ENCODE measurements at places on chromosomes 13 and 19.

DNA sequence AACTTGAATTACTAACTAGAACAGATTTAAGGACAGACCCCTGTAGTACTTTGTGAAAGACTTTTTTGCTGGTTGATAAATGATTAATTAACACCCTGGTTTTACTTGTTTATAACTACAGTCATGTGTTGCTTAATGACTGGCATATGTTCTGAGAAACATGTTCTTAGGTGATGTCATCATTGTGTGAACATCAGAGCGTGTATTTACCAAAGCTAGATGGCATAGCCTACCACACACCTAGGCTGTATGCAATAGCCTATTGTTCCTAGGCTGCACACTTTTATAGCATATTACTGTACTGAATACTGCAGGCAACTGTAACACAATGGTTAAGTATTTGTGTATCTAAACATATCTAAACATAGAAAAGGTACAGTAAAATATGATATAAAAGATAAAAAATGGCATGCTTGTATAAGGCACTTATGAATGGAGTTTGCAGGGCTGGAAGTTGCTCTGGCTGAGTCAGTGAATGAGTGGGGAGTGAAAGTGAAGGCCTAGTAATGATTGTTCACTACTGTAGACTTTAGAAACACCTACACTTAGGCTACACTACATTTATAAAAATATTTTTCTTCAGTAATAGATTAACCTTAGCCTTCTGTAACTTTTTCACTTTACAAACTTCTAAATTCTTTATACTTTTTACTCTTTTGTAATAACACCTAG, 260.3 kb downstream of the KCNRG start:
- DNase-seq, result no peak

- DNase-seq, result no peak
Measured at GRCh38 chr19:35379992-35380391, 9.1 kb downstream of the GPR42 start.

DNA sequence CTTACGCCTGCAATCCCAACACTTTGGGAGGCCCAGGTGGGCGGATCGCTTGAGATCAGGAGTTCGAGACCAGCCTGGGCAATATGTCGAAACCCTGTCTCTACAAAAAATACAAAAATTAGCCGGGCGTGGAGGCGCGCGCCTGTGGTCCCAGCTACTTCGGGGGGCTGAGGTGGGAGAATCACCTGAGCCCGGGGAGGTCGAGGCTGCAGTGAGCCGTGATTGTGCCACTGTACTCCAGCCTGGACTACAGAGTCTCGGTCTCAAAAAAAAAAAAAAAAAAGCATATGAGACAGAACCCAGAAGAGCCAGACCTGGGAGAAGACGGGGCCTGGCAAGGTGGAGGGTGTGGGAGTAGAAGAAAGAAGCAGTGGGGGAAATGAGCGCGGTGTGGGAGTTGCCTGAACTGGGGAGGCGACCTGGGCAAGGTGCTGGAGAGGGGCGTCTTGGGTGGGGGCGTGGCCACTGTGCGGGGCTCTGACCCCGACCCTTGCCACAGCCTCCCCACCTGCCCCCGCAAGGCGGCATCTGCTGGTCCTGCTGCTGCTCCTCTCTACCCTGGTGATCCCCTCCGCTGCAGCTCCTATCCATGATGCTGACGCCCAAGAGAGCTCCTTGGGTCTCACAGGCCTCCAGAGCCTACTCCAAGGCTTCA, 533 bp downstream of the DKKL1 start:
- no peak for DNase-seq

- DNase-seq, result no peak
Measured at GRCh38 chr19:36183245-36183628, 31.0 kb upstream of the COX7A1 start.

- no peak for DNase-seq
Measured at GRCh38 chr13:55517312-55517711, 1623.4 kb upstream of the PRR20A start.

DNA sequence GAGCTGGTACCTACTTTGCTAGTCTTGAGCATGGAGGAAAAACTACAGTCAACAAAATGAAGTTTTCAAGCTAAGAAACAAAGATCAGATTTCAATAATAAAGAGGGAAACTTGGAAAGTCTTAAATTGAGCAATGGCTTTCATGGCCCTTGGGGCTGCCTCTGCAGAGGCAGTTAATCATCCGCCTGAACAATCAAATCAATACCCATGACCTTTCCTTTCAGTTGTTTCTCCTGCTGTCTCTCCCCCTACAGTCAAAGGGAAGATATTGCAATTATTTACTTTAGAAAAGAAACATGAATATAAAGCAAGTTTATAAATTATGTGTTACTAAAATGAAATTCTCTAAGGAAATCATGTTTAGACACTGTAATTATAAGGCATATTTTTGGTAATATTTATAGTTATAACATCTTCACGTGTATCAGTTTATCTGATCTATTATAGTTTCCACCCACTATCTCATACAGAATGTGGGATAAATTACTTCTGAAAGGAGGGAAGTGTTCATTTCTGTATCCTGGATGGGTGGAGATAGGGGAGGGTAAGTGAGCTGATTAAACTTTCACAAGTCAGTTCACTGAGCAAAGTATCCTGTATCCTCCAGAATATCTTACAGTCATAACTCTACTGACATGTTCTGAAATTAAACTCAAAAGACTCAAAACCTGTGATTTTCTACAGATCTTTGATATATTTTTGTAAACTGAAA, 72.4 kb upstream of the TSC22D1 start:
- no peak for DNase-seq

- DNase-seq, result no peak
Measured at GRCh38 chr19:31255831-31256592, 93.2 kb downstream of the TSHZ3 start.

DNA sequence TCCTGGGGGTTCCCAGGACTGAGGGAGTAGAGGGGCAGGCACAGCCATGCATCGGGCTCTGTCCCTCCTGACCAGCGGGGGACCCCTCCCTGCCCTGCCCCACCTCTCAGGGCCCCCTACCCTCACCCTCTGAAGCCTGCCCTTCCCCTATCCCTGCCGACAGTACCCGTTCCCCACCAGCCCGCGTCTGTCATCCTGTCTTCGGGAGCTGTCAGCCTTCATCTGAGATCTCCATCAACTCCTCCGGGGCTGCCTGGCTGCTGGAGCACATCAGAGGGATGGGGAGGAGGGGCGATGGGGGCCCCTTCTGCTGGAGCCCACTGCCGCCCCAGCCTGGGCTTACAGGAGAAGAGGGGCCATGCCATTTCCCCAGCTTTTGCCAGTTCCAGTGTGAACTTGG, 6.2 kb upstream of the SHD start:
- DNase-seq, result no peak

GRCh38 chr13:24176351-24177101, 16.0 kb downstream of the SPATA13 start:
- no peak for DNase-seq

GRCh38 chr19:40827386-40828247, 22.6 kb downstream of the CYP2A6 start:
- DNase-seq, result no peak

GRCh38 chr13:64066711-64067110, 2651.1 kb upstream of the PCDH20 start:
- DNase-seq, result no peak

DNA sequence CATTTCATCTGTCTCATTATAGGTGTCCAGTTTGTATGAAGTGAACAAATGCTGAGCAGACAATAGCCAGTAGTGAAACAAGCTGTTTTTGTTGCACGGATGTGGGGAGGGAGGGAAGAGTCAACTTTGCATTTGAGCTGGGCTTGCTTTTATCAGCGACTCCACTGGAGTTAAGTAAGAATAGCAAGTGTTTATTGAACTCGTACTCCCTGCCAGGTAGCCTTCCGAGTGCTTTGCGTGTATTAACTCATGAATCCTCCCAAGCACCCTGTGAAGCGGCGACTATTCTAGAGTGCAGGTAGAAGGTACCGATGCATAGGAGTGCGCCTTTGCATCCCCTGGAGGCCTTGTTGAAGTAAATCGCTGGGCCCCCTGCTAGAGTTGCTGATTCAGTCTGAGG, 4.7 kb upstream of the ZNF444 start:
- DNase-seq, result no peak

GRCh38 chr13:87259479-87260083, 411.6 kb upstream of the SLITRK5 start:
- no peak for DNase-seq

DNA sequence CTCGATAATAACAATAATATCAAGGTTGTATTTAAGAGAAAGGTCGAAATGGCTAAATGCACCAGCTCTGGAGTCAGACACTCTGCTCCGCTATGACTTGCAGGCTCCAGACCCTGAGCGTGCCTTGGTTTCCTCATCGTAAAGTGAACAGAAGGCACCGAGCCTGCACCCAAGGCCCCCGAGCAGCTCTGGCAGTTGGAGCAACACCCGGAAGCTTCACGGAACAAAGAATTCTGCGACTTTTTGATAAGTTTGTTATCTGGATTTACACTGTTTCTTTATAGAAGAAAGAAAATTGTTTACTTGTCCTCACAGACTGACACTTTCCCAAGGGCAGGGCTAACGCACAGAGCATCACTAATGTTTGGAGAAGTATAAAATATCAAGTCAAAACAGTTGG, 4.4 kb downstream of the GRTP1 start:
- DNase-seq, result no peak

- DNase-seq, result no peak
Measured at GRCh38 chr13:104015646-104016396, 949.6 kb upstream of the SLC10A2 start.

- DNase-seq, result no peak
Measured at GRCh38 chr19:46191972-46192371, 37.6 kb upstream of the IGFL1 start.

- DNase-seq, result no peak
Measured at GRCh38 chr19:57338877-57339276, 12.2 kb upstream of the ZNF304 start.

DNA sequence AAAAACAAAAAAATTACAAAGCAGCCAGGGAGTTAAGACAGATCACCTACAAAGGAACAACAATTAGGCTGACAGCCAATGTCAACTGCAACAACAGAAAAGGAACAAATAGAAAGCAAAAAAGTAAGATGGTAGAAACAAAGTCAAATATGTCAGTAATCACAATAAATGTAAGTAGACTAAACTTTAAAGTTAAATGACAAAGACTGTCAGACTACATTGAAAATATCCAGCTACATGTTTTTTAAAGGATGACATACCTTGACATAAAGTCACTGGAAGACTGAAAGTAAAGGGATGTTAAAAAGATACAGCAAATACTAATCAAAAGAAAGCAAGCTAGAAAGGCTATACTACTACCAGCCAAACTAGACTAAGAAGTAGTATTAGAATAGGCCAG, 14.9 kb downstream of the TMEM161A start:
- DNase-seq, result no peak

DNA sequence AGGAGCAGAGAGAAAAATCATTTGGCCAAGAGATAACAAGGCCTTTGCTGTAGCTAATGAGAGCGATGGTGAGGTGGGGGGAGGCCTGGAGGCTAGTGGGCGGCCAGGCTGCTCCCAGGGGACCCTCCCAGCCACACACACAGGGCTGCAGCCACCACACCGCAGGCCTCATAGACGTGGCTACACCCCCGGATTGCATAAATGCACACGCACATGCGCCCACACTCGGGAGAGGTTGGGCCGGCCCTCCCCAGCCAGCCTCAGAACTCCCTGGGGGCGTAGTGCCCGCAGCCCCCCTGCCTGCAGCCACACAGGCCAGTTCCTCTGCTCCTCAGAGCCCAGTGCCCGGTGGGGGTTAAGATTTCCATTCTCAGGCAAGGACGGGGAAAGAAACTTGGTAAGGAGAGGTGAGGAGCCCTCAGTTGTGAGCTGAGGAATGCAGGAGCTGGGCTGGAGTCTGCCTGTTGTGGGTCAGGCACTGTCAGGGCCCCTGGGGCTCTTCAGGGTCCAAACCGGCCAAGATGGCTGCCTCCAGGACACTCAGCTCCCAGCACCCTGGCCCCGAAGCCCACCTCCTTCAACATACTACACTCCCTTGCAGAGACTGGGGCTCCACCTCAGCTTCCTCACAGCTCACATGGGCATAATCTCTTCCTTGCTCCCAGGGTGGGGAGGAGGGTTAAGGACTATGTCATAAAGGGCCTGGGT, 8.0 kb downstream of the PTH2 start:
- no peak for DNase-seq

DNA sequence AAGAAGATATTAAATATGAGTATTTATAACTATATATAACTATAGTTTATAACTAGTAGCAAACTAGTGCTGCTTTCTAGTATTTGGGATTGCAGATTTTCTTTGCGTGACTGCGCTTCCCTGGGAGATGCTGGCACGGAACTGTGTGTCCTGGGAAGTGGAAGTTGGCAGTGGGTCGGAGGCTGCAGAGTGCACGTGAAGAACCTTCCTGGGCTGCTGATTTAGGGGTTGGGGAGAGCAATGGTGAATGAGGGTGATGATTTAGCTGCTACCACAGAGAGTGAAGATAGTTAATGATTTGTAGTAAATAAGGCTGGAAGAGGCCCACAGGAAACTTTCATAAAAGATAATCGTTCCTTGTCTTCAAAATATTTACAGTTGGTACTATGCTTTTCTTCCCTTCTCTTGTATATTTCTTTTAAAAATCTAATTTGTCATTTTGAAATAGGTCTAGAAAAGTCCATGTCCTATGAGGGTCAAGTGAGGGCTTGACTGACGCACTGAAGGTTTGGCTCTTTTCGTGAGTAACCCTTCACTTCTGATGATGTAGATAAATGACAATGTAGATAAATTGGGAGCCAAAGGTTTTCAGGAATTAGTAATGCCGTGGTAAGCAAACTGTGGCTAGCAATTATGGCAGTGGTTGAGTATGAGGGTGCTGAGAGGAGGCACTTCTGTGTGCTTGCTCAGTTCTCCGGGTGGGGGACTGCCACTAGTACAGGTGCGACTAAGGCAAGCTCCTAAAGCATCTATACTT, 3.0 kb upstream of the NAA16 start:
- no peak for DNase-seq

GRCh38 chr13:99367663-99368448, 60.7 kb upstream of the GPR183 start:
- no peak for DNase-seq

DNA sequence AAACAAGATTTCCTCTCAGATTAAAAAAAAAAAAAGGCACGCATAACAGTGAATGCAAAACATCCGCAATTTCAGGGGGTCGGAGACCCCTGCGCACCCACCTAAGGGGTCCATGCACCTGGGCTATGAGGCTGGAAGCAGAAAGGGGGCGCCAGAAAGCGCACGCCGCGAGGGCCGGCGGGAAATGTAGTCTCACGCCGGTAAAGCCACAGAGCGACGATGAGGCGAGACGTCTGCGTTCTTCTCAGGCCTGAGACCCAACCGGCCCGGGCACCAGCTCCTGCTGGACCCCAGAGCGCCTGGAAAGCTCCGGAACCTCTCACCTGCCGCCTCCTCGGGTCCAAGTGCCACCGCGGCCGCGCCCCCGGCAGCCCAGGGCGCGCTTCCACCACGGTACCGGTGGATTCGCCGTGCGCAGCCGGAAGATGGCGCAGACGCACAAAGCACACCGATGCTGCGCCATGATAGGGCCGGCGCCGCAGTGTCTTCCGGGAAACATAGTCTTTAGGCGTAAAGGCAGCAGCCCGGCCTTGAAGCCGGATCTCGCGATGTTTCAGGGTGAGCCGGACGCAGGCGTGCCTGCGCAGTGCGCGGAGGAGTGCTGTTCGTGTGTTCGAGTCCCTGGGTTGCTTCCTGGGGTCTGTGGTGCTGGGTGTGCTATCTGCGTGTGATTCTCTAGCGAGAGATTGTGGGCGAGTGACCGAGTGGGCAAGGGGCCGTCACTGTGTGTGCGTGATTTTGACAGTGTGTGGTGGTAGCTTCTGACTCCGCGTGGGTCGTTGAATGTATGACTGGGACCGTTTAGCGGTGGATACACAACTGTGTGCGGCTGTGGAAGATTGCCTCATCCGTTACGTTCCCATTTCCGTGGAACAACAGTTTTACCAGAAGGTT, at the start of gene ZNF582:
Gene ZNF582, minus strand, starts transcription at position 416 of the 894 bp plus-strand sequence. CDS start 1,782 bp downstream, outside the sequence.
- peak; percentile 89 for DNase-seq

GRCh38 chr13:43124490-43124889, 101.1 kb downstream of the DNAJC15 start:
- DNase-seq, result no peak

GRCh38 chr19:12698138-12698537, 1.7 kb upstream of the FBXW9 start:
- no peak for DNase-seq

All from PC-9 (cell line).